Uterus (tissue), 4 donors: ENCODE measurements at places on chromosomes 2 and 18.

- H3K27ac ChIP-seq: no peak overlapping the region
- H3K4me3 ChIP-seq: no peak overlapping the region
- H3K4me1 ChIP-seq: no peaks in the 10 kb centered on the region
Measured at GRCh38 chr2:113376913-113377445, 60.5 kb upstream of the ZNG1B start.

GRCh38 chr2:161420406-161421074, 4.4 kb downstream of the TBR1 start:
- DNase-seq: no peak
- H3K27ac ChIP-seq: no peak overlapping the region
- no peaks in the 10 kb centered on the region for H3K4me1 ChIP-seq
- no peaks in the 10 kb centered on the region for H3K36me3 ChIP-seq
- peaks cover 88% of the 10 kb centered on the region for H3K27me3 ChIP-seq

DNA sequence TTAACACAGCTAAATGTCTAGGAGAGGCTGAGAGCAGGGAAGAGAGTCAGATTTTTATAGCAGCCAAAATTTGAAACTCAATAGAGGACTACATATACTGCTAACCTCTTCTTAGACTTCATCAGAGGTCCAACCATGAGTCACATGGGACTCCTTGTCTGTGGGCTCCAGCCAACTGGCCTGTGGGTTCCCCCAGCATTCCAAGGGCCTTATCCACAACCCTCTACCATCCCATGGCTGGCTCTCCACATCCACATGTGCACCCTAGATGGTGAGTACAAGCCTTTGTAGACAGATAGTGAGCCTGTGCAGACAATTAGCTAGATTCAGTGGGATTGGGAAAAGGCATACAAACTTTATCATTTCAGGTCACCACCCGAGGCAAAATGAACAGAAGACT, 901.9 kb upstream of the ZEB2 start:
- H3K4me1 ChIP-seq: no peaks in the 10 kb centered on the region
- no peaks in the 10 kb centered on the region for H3K36me3 ChIP-seq
- no peak overlapping the region for H3K4me3 ChIP-seq
- no peak for DNase-seq
- no peak overlapping the region for H3K27ac ChIP-seq

DNA sequence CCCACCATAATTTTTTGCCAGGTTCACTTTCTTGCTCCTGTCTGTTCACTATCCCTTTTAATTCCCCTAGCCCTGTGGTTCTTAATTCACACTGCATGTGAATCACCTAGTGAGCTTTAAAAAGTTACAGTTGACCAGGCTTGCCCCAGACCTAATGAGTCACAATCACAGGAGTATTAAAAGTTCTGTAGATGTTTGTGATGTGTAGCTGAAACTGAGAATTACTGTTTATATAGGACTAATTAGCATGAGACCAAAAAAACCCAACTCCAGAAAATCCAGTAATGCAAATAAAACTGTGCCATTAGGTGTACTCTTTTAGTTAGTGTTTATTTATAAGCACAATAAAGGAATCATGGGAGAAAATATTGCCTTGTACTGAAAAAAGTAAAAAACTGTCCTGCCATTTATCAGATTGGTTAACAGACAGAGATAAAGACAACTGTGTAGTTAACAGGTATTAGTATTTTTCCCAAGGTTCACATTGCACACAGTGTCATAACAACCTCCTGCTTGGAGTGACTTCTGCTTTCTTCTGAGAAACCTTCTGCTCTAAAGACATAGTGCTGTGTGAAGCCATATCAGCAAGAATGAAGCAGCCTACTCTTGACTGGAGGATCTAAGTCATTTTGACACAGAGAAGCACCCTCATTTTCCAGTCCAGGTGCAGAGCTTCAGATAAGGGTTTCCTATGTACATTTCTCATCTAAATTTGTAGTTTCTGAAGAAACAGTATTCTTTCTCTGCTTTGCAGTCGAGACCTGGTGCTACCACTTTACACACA, 39.0 kb downstream of the VAPA start:
- H3K27ac ChIP-seq: no peak overlapping the region
- no peak for DNase-seq
- no peaks in the 10 kb centered on the region for H3K4me1 ChIP-seq
- H3K27me3 ChIP-seq: no peaks in the 10 kb centered on the region
- H3K4me3 ChIP-seq: no peak overlapping the region
